ENCODE measurements at places on chromosomes 16 and 17.
A peak's percentile ranks its signal among the peaks of the same experiment; 100 is the strongest.

DNA sequence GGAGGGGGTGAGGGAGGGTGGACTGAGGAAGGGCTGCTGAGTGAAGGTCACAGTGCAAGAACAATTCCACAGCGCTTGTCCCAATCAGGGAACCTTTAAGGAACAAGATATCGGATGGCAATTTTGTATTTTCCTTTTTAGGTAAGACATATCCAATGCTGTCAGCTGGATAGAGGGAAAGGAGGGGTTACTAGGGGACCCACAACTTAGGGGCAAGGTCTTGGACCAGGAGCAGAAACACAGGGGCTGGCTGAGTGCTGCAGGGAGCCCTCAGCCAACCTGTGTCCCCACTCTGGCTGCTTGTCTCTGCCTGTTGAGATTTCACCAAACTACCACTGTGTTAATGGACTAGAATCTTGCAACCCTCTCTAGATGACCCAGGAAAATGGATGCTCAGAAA lies 47.6 kb downstream of the AKAP1 start:
- DNase-seq: no peak

- peak; percentile 93 for DNase-seq
Observed at GRCh38 chr16:69424053-69424934, at the start of gene CYB5B. CYB5B (plus strand) TSS chr16:69424619; CDS start chr16:69424684, 65 bp downstream.

DNA sequence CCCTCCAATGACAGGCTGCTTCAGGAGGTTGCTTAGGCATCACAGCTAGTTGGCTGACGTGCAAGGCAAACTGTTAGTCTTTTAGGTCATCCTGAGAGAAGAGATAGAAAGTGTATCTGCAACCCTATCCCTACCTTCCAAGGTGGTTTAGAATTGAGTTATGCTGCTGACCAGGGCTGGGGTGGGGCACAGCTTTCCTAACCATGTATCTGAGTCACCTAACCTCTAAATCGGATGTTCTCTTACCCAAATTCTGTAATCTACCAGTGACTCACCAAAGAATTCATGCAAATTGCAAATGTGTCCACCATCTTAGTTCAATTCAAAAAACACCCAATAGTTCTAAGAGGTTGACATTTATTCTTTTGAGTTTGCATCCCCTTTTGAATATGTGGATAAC lies 107.2 kb upstream of the DYNLRB2 start:
- no peak for DNase-seq

- peak; percentile 64 for DNase-seq
Observed at GRCh38 chr17:7915179-7915610, 894 bp downstream of the RNF227 start.

- DNase-seq: no peak
Observed at GRCh38 chr17:62796291-62796690, 11.8 kb downstream of the MARCHF10 start.

GRCh38 chr16:64136314-64136713 lies 985.5 kb downstream of the CDH11 start:
- DNase-seq: no peak

GRCh38 chr17:48209973-48210372 lies 102.4 kb downstream of the SNX11 start:
- no peak for DNase-seq

- DNase-seq: peak; percentile 6
Observed at GRCh38 chr17:1002771-1003555, 6.0 kb downstream of the TIMM22 start.

DNA sequence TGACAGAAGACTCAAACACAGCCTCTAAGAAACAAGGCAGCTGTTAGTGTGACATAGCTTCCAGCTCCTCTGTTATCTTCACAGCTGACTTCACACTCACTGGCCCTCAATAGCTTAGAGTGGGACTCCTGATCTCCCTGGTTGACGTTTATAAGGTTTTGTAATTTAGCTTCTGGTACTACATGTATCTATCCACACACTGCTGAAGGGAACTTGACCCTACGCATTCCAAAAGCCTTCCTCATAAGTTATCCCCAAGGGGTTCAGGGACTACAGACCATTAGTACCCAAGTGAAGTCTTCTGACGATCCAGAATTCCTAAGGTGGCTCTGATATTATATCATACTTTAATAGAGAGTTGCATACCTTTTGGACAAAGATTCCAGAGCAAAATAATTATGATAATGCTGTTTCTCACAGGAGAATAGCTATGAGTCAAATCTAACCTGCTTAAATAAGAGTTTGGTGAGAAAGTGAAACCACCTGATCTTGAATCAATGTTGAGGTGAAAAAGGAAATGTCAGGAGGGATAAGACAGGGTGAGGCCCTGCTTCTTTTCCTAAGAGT lies 14.5 kb downstream of the ACACA start:
- no peak for DNase-seq

- DNase-seq: no peak
Observed at GRCh38 chr16:79089735-79090284, 510.7 kb downstream of the MAF start.

DNA sequence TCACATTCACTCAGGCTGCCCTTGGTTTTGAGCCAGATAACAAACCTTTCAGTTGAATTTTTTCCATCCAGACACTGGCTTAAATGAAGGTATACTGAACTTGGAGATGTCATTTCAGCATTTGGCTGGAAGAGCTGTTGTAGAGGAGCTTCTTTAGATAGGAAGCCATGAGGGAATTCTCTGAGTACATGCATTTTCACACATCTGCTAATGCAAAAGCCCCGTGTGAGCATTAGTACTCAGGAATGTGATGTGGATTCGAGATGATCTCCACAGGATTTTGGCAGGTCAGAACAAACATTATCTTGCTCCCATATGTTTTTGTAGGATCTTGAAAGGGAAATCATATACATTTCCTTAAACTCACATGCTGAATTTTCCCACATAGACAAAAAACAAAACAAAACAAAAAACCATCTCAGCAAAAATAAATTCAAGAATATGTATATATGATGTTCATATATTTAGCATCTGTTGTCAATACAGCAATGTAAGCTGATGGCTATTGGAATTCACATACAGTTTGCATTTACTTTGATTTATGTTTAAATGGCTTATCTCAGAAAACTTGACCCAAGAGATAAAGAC lies 277.2 kb upstream of the TBX2 start:
- DNase-seq: no peak

- DNase-seq: no peak
Observed at GRCh38 chr16:11140098-11140375, 116.0 kb downstream of the SOCS1 start.

GRCh38 chr17:42122371-42123303 lies at the start of gene HSPB9:
HSPB9 (plus strand) TSS chr17:42122804; CDS start chr17:42122851, 47 bp downstream.
- peak; percentile 87 for DNase-seq

- DNase-seq: no peak
Observed at GRCh38 chr16:2846511-2847310, 11.3 kb downstream of the PRSS22 start.

DNA sequence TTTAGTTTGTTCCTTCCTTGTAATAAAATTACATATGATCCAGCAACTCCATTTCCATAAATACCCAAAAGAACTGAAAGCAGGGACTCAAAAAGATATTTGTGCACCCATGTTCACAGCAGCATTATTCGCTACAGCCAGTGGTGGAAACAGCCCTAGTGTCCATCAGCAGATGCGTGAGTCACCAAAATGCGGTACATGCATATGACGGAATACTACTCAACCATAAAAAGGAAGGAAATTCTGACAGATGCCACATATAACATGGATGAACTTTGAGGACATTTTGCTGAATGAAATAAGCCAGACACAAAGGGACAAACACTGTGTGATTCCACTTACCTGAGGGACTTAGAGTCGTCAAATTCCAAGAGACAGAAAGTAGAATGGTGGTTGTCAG lies 9.1 kb upstream of the SLC47A2 start:
- no peak for DNase-seq

DNA sequence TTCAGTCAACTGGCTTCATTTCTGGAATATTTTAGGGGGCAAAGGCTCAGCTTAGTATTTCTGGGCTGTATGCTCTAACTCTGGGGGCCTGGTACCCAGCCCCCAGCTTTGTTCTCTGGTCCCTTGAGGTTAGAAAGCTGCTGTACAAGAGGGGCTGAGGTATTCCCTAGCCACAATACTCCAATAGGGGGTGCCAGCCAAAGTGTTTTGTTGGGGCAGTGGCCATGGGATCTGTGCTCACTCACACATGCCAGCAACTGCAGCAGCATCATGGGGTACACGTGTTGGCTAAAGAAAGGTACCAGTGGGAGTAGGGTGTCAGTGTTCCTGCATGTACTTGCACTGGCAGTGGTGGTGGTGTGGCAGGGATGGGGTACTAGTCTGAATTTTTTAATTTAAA lies 257.3 kb downstream of the CA10 start:
- DNase-seq: no peak

DNA sequence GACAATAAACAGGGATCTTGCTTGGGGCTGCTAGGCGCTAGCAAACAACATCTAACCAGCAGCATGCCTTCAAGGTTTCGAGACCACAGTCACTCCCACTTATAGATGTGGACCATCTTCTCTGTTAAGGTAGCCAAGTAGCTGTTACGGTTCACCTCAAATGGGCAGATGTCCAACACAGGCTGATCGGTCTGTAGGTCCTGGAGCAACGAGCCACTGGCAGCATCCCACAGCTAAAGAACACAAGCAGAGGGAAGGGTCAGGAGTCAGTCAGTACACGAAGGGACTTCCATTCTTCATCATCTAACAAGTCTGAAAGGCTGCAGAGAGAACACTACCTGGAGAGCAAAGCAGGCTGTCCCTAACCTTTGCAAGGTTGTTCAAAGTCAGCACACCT lies 16.9 kb upstream of the GLG1 start:
- DNase-seq: no peak

DNA sequence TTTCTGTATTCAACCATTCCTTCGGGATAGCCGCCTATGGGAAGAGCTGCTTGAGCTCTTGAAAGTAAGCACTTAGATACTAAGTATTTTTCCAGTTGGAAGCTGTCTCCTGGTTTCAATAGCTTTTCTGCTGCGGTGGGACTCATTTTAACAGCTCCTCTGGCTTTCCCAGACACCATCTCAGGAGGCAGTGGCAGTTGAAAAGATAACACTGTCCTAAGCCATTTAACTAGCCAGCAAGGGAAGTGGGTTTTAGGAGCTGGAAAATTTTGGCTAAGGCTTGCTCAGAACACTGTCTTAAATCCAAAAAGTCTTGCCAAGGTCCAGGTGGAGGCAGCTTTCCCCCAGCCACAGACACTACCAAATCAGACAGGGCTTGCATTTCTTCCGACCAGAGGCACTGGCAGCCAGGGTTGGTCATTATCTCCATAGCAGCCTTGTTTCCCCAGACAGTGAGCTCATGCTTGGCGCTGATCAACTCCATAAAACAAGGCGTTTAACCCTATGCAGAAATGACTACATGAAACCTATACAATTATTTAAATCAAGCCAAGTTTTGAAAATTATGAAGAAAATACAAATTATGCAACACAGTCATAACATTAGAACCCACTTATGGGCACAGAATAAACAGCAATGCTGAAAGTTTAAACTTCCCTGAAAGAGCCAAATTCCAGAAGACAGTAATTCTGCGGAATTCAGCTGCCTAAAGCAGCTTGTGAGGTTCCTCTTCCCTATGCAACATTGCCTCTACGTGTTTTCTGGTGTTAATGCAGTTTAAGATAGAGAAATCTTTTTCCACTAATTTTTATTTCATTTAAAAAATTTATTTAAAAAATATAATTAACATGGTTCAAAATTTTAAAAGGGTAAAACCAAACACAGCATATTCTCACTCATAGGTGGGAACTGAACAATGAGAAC lies 25.0 kb downstream of the GABARAPL2 start:
- DNase-seq: no peak

DNA sequence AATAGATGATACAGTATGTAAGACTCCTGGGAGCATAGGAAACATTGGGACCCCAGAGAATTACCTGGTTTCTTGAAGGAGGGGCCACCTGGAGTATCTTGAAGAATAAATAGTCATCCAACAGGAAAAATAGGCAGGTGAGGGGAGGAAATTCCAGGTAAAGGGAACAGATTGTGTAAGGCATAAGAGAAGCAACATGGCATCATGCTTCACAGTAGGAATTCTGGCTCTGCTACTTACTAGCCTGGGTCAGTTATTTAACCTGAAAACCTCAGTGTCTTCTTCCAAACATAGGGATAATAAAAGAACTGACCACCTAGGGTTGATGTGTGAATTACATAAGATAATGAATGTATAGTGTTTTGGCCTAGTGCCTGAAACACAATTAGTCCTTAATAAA lies 122.1 kb downstream of the CA10 start:
- no peak for DNase-seq

GRCh38 chr17:49647256-49647585 lies 30.7 kb downstream of the SPOP start:
- DNase-seq: no peak

DNA sequence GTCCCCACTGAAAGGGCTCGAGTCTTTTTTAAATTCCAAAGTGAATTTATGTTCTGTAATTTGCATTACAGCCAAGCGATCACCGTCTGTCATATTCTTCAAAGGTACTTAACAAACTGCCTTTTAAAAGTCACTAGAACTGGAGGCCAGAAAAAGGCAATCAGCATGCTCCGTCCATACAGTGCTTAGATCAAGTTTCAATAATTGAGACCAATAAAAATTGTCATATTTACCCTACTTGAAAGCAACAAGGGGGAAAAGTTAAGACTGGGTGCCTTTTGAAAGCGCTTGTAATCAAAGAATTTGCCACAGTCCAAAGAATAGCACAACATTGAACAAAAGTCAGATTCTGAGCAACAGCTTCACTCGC lies 9.0 kb upstream of the ZFHX3 start:
- DNase-seq: no peak

DNA sequence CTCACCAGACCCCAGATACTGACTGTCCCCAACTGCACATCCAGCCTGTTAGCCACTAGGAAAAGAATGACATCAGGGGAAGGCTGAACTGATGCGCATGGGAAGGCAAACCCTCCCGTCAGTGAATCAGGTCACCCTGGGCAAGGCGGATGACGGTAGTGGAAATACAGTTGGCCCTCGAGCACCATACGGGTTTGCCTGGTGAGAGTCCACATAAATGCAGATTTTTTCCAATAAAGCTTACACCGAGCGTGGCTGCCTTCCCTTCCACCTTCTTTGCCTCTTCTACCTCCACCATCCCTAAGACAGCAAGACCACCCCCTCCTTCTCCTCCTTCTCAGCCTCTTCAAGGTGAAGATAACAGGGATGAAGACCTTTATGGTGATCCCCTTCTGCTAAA lies 236.1 kb upstream of the TNRC6C start:
- DNase-seq: no peak

DNA sequence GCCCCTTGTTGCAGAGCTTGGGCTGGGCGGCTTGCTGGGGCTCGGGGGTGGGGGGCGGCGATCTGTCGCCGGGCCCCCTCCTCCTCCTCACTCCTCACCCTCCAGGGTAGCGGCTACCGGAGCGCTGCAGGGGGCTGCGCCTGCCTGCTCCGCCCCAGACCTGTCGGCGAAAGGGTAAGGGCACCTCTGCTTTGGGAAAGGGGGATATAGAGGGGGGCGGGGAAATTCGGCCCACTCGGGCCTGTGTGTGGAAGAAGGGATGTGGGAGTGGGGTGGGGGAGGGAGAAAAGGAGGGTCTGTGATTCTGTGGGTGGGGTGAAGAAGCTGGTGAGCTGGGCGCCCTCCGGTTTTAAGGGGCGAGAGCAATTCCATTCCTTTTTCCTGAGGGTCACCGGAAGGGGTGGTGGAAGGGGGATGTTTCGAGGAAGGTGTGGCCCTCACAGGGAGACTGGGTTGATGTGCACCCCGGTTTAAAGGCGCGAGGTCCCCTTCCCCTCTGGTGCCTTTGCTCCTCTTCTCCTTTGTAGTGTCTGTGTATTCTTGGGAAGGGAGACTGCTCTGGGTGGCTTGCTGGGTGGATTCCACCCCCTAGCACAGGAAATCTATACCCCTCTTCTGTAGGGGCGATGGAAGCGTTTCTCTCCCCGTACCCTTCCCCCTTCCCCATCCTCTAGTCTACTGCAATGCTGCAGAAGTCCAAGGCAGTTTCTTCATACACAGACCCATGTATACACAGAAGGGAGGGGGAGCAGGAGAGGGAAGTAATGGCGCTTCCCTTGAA lies 878 bp downstream of the TAOK1 start:
- peak; percentile 66 for DNase-seq

Data from pancreas (tissue), 10 donors.